ENCODE measurements at places on chromosomes 6 and 20. TPM values are rescaled to one million over a fixed set of nuclear protein-coding genes. Genes with fewer than 3 reads are reported as not detected.

DNA sequence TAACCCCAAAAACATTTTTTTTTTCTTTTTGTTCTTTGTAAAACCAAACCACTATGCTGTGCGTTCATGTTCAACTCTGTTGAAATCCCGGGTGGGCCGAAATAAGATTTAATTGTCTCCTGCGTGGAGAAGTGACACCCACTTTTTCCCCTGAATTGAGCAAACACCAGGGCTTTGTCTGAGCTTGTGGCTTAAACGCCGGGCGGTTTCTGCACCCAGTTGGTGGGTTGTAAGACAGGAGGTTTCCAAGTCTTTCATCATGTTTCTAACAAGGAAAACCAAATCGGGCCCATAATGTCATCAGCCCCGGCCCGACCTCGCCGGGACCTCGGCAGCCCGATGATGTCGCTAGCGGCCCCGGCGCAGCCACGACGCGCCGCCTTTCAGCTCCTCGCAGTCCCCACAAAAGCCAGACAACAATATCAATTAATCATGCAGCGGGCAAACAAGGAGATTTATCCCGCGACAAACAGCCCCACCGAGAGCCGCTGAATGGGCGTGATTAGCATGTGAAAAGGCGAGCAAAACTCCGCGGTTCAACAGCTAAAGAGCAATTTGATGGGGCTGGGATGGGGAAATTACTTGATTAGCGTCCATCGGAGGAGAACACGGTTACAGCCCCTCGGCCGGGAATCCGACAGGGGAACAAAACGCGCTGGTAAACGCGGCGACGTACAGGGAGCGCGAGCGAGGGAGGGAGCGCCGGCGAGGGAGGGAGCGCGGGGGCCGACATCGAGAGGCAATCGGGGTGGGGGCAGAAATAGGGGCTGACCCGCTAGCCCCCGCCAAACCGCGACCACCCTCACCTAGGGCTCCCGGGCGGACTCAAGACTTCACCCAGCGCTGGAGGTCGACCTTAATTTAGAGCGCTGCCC is 5.3 kb downstream of the LINC00237 start:
- DNase-seq: no peak

DNA sequence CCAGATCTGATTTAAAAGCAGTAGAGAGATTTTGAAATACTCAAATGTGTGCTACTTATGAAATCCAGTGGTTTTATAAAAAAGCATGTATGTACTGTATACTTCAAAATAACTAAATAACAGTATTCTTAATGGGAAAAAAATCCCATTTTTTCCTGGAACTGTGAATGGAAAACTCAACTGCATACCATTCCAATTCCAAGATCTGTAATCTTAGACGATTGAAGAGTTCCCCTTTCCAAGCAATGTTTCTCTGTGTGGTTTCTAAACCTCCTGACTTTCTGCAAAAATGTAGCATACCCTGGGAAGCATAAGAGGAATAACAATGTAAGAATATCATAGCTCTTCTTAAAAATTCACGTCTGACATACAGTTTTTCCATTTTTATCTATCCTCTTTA is 40.3 kb upstream of the HIVEP2 start:
- no peak for DNase-seq

DNA sequence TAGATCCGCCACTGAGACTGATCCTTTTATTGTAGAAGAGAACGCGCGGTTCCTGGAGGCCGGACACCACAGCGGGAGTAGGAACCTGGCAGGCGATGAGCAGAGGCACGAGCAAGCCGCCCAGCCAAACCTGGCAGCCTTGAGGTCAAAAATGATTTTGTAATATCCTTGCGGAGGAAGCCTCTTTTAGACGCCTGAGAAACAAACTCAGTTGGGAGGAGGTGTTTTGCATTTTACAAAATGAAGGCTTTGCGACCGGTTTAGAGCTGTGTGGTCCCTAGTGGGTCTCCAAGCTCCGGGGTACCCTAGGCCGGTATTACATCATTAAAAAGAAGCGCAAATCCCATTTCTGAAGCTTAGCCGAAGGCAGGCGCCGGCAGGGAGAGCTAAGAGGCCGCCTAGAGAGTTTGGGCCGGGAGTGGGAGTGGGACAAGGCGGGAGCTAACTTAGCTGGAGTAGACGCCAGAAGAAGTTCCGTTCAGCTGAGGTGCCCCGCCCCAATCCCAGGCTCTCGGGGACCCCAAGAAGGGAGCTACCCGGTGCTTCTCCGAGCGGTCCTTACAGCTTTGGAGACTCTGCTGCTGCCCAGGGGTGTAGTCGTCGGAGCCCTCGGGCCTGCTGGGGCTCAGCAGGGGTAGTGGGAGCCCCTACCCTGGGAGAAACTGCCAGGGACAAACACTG is 1.9 kb upstream of the TBX18 start:
- DNase-seq: no peak

DNA sequence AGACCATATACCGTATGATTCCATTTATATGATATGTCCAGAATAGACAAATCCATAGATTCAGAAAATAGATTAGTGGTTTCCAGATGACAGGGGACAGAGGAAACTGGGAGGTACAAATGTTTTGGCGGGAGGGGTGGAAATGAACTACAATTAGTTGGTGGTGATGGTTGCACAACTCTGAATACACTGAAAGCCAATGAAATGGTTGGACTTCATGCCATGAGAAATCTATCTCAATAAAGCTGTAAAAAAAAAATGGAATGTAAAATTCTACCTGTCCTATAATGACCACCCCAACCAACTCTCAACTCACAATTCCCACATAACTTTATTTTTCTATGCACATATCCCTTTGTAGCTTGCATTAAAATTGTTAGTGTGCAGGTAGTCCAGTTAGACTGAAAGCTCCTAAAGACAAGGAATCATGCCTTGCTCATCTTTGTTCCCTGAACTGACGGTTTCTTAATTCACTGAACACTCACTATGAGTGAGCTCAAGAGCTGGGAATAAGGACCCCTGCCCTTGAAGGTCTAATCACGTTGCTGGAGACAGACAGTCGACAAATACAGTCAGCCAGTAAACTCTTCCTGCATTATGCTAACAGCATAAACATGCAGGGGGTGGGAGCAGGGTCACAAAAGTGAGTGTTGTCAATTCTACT is 1.4 kb downstream of the DCDC2 start:
- no peak for DNase-seq

DNA sequence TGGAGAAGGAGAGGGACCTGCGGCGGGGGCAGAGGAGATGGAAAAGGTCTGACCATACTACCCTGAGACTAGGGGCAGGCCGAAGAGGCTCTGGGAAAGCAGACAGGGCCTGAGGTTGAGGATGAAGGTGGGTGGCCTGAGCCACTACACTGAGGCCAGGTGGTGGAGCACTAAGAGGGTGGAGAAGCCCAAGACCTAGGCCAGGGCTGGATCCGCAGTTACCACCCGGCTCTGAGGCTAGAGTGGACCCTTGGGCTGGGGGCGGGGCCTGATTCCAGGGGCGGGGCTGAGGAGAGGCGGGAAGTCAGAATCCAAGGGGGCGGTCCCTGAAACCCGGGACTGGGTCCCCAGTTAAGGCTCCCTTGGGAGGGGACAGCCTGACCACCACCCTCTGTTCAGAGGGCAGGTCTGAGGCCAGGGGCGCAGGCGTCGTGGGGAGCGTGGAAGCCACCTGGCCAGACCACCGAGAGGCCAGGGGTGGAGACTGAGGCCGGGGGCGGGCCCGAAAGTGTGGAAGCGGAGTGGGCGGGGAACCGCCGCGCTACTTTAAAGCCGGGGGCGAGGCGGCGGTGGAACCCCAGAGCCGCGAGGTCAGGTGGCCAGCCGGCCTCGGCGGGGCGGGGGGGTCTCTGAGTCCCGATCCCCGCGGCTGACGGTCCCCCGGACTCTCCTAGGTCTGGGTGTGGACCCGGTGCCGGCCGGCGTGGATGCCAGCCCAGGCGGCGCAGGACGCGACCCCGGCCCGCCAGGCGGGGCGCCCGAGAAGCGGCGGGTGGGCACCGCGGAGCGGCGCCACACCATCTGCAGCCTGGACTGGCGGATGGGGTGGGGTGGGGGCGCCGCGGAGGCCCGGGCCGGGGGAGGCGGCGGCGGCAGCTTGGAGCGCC is 8.3 kb downstream of the CCM2L start:
- DNase-seq: peak; percentile 57

- no peak for DNase-seq
These were observed 48.9 kb downstream of the CNBD2 start for GRCh38 chr20:36017048-36017951.

GRCh38 chr6:72689107-72689954 is 67.5 kb downstream of the KCNQ5 start:
- no peak for DNase-seq

DNA sequence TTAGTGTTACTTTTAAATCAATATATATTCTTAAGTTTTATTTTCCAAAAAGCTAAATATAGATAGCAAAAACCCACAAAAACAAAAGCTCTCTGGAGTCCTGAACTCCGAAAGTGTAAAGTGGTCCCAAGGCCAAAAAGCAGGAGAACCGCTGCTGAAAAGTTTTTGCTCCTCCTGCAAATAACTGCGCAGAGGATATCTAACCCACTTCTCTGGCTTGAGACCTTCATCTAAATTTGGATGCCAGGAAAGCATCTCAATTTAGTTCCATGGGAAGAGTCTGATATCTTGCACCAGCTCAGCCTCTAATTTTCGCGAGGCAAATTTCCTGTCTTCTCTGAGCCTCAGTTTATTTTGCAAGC is 523 bp downstream of the MRPS10 start:
- DNase-seq: no peak

DNA sequence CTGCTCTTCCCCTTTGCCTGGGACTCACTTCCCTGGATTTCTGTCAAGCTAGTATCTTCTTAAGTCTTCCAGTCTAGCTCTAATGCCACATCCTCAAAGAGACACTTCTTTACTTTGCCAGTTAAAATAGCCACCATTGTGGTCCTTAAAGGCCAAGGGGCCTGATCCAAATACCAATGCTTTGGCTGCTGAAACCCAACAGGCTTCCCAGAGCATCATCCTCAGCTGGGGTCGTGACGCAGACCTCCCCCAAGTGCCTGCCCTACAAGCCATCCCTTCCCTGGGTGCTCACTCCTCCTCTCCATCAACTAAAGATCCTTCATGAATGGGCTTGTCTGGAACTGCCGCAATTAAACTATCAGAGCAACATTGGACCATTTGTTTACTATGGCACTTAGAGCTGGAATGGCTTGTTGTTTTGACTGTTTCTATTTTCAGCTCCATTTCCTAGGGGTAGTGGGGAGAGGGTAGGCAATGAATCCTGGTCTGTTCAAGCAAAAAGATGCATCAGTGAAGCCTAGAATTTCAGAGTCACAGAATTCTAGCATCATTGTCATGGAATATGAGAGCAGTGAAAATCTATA is 79.6 kb upstream of the SIRPA start:
- no peak for DNase-seq

DNA sequence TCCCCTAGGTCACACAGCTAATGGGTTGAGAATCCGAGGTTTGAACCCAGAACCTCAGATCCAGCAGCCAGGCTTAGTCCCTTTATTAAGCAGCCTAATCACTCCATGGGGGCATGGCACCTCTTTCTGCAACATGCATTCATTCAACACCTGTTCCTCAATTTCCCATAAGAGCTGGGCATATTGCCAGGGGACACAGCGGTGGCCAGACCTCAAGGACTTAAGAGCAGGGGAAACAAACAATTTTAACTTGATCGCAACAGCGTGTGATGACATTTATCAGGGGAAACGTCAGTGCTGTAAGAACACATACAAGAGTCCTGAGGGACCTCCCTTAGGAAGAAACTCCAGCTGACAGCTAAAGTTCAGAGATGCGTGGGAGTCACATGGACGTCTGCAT is 267.4 kb upstream of the CDH4 start:
- no peak for DNase-seq

The STXBP5 gene
- 17.7 TPM for total RNA-seq

The PRPH2 gene
- not detected for total RNA-seq

The C6orf52 gene
- total RNA-seq: 1.0 TPM

The CCR6 gene
- total RNA-seq: not detected

Measured in activated naive CD4-positive, alpha-beta T cell treated with anti-CD3 and anti-CD28 coated beads, Interleukin-2, amount 50 U/mL, for 72 hours (primary cell).